ENCODE measurements at places on chromosomes 5 and 9. TPM values are rescaled to one million over a fixed set of nuclear protein-coding genes. Genes with fewer than 3 reads are reported as not detected.

The NME5 gene
- total RNA-seq = 6.6 TPM

The UNC5A gene
- 0.17 TPM for total RNA-seq

The GADD45G gene
- 102 TPM for total RNA-seq

The NR5A1 gene
- total RNA-seq = not detected

The NUP155 gene
- 13.8 TPM for total RNA-seq
